NCI-H187 (cell line): ENCODE measurements at places on chromosomes 7 and 10.

DNA sequence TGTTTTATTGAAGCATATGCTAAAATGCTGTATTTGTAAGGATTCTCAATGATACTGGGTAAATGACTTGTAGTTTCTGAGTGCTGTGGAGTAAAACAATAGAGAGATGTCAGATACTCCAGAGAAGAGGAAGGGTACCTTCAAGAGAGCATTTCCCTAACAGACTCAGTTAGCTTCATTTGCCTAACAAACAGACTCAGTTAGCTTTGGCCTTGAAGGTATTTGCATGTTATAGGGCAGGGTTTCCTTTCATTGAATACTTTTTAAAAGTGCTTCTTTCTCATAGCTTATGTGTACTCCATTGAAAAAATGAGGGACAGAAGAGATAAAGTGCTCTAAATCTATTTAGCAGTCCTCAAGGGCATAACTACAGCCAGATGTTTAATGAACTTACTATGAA is 101.8 kb downstream of the CHN2 start:
- no peak for DNase-seq

GRCh38 chr10:125146791-125147579 is 13.4 kb downstream of the CTBP2 start:
- DNase-seq: no peak

- no peak for DNase-seq
These were observed 52.1 kb upstream of the OIT3 start for GRCh38 chr10:72841487-72841886.

DNA sequence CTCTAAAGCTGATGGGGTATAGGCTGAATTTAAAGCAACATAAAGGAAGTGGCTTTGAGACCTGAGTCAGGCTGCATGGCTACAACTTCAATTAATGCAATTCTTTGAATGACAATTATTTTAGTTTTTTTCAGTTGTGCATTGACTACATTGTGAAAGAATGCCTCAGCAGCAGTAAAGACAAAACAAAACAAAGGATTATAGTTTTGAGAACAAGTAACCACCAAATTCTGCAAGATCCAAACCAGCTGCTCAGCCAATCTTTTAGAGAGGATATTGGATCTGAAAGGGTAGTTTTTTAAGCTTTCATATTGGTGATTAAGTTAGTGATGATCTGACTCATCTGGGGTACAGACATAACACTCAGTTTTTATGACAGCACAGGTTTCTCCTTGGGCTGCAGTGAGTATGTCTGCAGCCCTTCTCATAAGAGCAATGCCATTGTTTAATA is 40.6 kb upstream of the ABCA13 start:
- DNase-seq: no peak

GRCh38 chr10:68146133-68146532 is 36.8 kb downstream of the MYPN start:
- DNase-seq: no peak

DNA sequence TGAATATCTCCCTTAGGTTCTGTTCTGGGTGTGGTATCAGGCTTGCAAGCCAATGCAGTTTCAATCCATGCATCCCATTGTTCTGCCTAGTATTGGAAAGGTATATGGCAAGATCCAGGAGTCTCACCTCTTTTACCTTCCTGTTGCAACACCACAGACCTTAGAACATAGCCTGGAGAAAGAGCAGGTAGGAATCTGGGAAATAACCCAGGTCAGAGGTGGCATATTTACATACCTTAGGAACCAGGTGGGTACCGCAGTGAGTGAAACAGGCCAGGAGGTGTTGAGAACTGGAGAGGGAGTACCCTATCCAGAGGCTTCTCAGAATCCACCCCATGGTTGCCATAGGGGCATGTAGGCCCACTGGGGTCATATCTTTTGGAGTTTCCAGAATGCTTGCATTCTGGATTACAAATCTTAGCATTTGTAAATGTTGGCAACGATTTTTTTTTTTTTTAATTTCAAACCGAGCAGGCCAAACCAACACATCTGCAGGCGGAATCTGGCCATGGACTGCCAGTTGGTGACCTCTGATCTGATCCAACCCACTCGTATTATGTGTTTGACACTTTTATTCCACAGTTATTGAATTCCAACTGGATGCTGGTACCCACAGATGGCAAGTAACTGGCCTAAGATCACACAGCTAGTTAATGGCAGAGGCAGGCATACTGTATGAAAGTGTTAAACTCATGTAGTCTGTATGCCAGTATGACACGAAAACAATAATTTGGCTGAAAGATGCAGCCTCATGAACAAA is 180.3 kb upstream of the TCF7L2 start:
- no peak for DNase-seq

DNA sequence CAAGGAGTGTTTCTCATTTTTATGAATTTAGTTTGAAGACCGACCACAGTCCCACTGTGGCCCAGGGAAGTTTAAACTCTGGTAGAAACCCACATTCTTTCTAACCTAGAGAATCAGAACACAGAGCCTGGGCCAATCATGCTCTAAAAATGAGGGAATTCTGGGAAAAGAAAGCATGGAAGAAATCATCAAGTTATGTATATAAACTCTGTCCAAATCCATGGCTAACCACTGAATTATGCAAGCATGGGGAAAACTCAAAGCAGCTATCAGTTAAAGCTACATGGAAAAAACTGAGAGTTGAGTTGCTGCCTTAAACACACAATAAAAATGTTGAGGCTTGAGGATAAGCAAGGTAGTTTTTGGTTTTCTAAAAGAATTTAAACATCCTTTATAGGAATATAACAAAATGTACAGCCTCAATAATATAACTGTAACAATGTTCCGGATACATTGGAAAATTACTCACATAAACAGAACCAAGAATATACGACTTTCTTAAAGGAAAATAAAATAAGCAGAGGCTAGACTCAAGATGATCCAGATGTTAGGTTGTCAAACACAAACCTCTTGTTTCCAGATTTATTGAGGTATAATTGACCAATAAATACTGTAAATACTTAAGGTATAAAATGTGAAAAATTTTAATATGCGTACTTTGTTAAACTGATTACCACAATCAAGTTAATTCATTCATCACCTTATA is 311.2 kb upstream of the GNAI1 start:
- no peak for DNase-seq

DNA sequence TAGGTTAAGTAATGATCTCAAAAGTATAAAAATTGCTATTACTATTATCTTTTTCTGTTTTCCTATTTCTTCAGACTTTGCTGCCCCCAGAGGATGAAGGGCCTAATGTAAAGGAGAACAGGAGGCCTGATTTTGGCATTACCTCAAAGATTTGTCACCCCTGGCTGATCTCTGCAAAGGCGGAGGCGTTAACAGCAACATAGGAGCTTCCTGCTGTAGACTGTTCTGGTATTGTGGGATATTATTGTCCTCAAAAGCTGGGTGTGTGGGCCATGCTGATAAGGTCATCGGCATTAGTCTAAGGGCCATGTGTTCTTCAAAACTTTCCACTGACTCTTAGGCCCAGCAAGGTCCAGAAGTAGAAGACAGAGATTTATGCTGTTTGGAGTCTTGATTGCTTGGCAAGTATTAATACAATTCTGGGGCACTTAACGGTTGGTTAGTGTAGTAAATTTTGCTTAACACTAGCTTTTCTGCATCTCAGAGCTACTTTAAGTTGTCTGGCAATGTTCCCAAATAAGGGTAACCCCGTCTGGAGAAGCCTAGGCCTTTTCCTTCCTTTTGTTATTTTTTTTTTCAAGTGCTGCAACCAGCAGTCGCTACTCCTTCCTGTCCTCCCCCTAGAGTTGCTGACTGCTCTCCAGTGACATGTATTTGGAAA is 14.0 kb upstream of the ENTPD1 start:
- DNase-seq: no peak

DNA sequence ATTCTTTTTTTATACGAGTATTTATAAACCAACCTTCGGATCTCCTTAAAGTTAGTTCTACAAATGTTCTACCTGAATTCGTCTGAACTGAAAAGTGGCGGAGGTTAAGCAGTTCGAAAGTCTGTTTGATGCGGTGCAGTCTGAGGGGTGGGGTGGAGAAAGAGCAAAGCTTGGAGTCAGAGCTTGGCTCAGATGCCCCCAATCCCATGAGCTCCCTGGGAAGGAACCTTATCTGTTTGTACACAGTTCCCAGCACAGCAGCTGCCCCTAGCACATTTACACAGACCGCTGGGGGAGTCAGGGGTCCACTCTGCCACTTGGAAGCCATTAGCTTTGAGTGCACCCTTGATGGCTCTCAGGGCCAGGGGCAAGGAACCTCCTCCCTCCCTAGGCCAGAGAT is 30.8 kb downstream of the CPXM2 start:
- DNase-seq: no peak

DNA sequence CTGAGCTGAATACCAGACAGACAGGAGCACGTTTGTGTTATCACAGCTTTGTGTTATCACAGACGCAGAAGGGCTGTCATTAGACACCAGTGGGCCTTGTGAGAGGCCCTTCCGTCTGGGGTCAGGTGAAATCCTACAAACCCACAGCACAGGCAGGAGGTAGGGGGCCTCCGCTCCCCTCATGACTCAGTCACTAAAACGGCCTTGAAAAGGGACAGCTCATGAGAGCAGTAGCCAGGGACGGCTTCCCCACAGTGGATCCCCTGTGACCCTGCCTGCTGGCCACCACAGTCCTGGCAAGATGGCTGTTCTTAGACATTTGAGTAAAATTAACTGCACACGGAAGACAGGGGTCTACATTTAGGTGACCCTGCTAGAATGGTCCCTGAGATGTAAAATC is 215.8 kb upstream of the PPP2R2D start:
- no peak for DNase-seq

DNA sequence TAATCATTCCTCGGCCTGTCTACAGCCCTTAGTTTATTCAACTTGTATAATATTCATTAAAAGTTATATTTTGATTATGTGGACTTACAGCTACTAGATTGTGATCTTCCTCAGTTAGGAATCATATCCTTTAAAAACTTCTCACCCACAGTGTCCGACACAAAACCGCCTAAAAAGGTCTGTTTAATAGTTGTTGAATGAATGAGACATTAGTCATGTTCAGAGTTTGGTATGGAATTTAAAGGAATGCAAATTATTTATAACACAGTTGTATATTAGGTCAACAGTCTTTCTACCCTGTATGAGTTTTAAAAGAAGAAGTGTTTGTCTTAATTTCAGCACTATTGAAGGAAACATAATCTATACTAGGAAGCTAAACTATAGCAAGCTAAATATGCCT is 390.0 kb downstream of the ARL4A start:
- no peak for DNase-seq

DNA sequence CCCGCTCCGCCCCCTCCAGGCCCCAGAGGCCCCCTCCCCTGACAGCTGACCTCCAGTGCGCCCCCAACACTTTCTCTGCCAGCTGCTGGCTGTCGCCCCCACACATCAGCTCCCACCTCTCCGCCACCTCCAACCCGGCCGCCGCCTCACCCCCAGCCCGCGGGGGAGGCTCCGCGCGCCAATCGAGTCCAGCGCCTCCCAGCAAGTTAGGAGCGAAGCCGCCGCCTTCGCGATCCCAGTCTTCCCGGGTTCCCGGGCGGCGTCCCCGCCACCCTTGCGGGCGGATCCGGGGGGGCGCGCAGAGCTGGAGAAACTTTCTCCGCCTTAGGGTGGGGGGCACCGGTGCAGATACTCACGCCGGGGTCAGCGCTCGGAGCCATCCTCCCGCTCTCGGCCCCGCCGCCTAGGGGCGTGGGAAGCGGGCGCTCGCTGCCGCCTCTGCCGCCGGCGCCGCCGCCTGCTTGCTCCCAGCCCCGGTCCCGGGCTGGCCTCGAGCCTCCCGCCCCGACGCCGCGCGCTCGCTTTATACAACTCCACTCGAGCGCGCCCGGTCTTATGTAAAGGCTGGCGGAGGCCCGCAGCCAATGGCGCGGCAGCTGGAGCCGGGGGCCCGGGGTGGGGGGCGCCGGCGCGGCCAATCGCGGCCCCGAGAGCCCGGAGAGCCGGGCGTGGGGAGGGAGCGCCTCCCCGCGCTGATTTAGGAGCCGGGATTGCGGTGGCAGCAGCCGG is at the start of gene CRTAC1:
Gene CRTAC1, minus strand, starts transcription at position 529 of the 729 bp plus-strand sequence. Its CDS starts 149 bp downstream, at position 380.
- no peak for DNase-seq

DNA sequence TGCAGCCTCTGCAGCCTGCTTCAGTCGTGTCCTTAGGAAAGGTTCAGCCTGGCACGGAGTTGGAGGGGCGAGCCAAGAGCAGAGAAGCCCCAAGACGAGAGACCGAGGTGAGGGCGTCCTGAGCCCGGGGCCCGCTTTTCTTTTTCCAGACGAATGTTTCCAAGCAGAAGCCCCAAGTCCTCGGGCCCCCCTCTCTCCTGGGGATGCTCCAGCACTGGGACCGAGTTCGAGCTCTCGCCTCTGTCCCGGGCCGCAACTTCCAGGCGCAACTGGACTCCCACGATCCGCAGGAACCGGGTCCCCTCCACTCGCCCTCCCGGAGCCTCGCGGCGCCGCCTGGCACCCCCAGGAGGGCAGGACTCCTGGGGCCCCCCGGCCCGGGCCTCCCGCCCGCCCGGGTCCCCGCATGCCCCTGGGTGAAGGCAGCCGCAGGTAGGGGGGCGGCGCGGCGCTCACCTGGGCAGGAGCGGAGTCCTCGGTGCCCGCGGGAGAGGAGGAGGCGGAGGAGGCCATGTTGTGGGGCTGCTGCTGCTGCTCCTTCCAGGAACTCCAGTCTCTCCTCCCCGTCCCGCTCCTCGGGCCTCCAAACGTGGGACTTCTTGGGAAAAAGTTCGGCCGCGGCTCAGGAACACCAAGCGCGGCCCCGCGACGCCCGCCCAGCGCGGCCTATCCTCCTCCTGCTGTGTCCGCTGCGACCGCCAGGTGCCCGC is 45.3 kb upstream of the CDK1 start:
- DNase-seq: peak; percentile 2

DNA sequence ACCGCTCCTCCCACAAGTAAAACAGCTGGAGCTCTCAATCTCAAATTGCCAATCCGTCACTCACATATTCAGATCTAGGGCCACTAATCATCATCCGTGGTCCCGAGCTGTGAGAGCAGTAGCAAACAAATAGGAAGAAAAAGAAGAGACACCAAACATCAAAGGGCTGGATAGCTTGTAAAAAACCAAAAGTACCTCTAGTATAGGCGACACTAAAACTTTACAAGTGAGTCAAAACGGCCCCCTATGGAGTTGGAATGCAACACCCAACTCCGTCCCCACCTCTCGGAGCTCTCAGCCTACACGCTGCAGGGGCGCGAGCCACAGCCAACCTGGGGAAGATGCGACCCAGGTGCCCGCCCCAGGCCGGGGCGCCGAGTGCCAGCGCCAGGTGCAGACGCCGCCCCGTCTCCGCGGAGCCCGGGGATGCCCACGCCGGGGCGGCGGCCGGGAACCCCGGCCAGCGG is 581 bp downstream of the FAM3C start:
- peak; percentile 64 for DNase-seq

DNA sequence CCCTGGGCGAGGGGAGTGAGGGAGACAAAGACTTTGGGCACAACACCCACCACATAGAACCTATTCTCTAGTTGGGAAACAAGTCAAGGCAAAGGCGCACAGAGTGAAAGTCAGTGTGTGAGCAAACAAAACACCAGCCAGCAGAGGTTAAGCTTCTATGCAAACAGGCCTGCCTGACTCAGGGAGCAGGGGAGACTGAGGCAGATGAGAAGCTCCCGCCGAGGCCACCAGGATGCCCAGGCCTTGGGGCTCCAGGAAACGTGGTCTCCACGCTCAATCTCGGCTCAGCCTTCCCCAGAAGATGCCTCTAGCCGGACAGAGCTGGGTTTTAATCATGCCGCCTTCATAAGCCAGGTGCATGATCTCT is 74.1 kb upstream of the KCNMA1 start:
- no peak for DNase-seq

GRCh38 chr7:99860281-99861127 is 16.3 kb downstream of the OR2AE1 start:
- DNase-seq: no peak

GRCh38 chr7:146129296-146129695 is 12.7 kb downstream of the CNTNAP2 start:
- DNase-seq: no peak
